ENCODE measurements at places on chromosomes 2 and 18. TPM values are rescaled to one million over a fixed set of nuclear protein-coding genes. Genes with fewer than 3 reads are reported as not detected.

DNA sequence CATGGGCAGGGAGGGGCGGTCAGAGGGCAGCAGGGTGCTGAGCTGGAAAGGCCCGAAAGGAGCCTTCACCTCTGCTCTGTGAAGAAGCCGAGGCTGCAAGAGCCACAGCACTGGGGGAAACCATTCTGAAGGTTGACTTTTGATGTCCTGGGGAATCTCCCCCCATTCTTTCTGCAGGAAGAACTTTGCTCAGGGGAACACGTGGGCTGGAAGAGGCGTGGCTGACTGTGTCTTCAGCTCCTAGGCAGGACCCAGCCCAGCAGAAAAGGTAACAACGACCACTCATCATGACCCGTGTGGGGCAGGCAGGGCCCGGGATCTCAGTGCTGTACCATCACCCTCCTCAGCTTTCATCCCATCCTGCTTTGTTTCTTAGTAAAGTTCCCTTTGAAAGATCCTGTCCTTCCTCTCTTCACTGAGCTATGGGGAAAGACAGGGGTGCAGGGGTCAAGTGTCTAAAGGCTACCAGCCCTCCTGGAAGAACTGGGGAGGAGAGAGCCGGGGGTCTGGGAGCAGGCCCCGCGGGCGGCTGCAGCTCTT lies 312.7 kb downstream of the CELF4 start:
- H3K36me3 ChIP-seq = no peaks in the 10 kb centered on the region
- H3K27me3 ChIP-seq = no peaks in the 10 kb centered on the region
- no peaks in the 10 kb centered on the region for H3K4me1 ChIP-seq
- H3K27ac ChIP-seq = no peak overlapping the region

GRCh38 chr2:37692711-37693110 lies 21.3 kb upstream of the CDC42EP3 start:
- H3K36me3 ChIP-seq = no peaks in the 10 kb centered on the region
- no peak overlapping the region for H3K27ac ChIP-seq
- H3K4me1 ChIP-seq = no peaks in the 10 kb centered on the region
- H3K4me3 ChIP-seq = no peak overlapping the region

CNNM3 gene
- 33.1 TPM for total RNA-seq

DNA sequence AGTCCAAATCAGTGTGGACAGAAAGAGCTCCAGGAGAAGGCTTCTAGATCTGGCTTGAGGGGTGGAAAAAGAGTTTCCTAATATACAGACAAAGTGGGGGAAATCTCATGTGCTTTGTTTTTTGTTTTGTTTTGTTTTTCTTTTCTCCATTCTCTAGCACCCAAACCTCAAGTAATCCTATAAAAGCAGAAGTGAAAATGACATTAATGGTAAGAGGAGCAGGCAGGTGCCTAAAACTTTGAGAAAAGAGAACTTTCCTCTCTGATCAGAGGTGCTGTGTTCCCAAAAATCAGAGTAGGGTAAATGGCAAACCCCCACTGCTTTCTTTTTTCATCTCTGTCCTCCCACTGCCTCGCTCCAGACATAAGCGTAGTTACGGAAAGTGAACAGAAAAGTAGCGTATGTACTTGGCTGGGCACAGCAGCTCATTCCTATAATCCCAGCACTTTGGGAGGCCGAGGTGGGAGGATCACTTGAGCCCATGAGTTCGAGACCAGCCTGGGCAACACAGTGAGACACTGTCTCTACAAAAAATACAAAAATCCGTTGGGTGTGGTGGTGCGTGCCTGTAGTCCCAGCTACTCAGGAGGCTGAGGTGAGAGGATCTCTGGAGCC lies 77.8 kb downstream of the FAM161A start:
- H3K27ac ChIP-seq = no peak overlapping the region
- H3K4me1 ChIP-seq = no peaks in the 10 kb centered on the region
- H3K36me3 ChIP-seq = no peaks in the 10 kb centered on the region
- no peak for DNase-seq
- no peak overlapping the region for H3K4me3 ChIP-seq

SNED1 gene
- total RNA-seq = 170 TPM

FSIP2 gene
- 0.32 TPM for total RNA-seq

CDH2 gene
- not detected for total RNA-seq

- no peaks in the 10 kb centered on the region for H3K4me1 ChIP-seq
Measured at GRCh38 chr2:176501617-176502016, 232.4 kb downstream of the MTX2 start.

Data from CD4-positive, CD25-positive, alpha-beta regulatory T cell (primary cell).